ENCODE measurements at places on chromosomes 2 and 18.

DNA sequence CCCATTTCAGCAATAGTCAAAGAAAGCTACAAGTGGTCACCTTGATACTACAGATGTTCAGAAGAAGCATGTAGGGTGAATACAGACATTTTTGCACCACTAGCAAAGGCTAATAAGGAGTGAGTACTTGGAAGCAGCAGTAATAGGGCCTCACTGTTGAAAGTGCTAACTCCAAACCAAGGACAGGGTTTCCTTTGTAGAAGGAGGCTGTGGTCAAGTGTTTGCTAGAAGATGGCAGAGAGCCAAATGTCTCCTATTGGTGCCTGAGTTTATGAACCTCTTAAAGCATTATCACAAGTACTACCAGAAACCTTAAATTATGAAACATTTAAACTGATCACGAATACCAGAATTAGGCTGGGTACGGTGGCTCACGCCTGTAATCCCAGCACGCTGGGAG, 308.1 kb downstream of the ZEB2 start:
- DNase-seq, result peak; percentile 16

DNA sequence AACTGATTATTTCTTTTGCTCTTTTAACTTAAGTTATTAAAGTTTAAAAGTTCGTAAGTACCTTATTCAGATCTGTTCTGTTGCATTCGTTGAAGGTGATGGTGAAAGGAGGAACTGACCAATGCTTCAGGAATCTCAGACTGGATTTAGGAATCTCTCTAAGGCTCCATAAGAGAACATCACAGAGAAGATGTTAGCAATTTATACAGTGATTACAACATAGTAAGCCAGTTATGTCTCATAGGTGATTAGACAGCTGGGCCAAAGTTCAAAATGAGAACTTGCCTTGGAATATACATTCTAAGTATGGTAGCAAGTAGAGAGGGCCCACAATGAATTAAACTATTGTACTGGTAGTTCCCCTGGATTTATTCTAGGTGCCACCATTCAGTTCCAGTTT, 3.2 kb downstream of the MARS2 start:
- DNase-seq, result peak; percentile 86

DNA sequence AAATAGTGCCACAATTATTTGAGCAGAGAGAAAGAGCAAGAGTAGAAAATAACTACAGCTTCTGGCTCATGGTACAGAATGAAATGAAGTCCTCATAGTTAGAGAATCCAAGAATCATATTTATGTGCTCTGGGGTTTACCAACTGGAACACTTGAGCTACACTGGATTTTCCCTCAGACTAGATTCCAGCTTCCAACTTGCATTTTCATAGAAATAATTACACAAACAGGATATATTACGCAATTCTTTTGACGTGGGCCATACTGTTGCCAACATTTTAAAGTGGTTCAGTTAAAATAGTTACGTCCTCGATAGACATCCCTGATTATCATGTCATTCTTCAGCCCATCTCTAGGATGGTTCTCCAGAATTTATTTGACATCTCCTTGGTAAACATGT, 129.2 kb downstream of the ETAA1 start:
- peak; percentile 93 for DNase-seq

DNA sequence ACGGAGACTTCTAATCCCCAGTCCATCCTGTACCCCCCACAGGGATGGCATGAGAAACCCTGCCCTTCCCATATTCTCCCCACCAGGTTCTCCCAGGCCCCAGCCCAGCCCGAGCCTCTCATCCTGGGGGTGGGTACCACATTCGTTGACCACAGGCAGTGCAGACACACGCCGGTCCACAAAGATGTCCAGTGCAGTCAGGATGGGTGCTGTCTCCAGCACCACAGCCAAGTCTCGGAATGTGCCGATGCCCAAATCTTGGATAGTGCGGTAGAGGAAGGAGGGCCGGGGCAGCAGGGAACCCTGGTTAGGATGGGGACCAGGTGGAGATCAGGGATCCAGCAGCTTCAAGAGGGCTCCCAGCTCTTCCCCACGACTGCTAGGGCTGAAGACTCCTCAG, 4.8 kb downstream of the PRKAG3 start:
- no peak for DNase-seq

DNA sequence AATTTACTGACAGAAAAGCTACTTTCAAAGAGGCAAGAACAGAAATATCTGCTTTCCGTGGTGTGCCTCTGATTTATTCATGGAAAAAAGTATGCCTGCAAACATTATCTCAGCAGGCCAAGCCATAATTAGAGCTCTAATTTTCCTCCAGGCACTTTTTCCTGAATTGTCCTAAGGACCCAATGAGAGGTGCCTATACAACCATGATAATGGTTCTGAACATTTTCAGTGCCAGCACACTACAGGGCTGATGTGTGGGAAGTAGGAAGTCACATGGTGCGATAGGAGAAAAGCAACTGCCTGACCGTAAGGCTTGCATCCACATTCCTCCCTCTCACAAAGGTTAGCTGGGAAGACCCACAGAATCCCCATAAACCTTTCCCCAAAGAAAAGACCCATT, 45.9 kb upstream of the EGR4 start:
- DNase-seq, result no peak

- DNase-seq, result peak; percentile 58
Observed at GRCh38 chr2:64770137-64770780, 116.5 kb upstream of the SERTAD2 start.

DNA sequence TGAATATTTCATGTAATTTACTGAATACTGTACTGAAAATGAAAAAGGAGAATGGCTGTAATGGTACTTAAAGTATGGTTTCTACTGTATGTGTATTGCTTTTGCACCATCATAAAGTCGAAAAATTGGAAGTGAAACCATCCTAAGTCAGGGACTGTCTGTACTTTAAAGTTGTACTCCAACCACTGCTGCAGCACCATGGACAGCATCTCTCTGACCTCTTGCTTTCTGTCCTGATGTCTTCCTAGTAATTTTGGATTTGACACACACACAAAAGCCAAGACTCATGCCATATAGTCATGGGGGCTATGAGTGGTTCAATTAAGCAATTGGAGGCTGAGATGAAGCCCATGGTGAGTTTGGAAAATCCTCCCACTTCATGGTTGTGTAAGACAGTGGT, 256.3 kb upstream of the PKDCC start:
- peak; percentile 45 for DNase-seq

DNA sequence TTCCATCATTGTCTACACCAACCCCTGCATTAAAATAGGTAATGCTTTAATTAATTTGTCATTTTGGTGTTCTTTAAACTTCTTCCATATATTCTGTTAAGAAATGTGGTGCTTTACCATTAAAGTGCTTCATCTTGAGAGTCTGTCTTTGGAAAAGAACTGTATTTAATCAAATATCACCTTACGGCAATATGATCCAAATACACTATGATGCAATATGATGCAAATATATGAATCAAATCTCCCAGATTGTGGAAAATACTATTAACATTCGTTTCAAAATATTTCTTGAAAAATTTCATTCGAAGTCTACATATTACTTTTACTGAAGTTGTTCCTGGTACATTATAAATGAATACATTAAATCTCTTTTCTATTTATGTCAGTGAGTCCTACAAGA, 23.0 kb downstream of the VPS4B start:
- no peak for DNase-seq

GRCh38 chr2:76826691-76827090, 695.5 kb downstream of the LRRTM4 start:
- no peak for DNase-seq

GRCh38 chr2:45141883-45142866, 132.9 kb upstream of the SIX2 start:
- DNase-seq, result no peak

GRCh38 chr2:174614261-174614660, 16.7 kb upstream of the WIPF1 start:
- DNase-seq, result peak; percentile 76

GRCh38 chr2:40680547-40680946, 228.7 kb upstream of the SLC8A1 start:
- DNase-seq, result peak; percentile 1

GRCh38 chr2:198371329-198371728, 566.9 kb downstream of the PLCL1 start:
- DNase-seq, result no peak

DNA sequence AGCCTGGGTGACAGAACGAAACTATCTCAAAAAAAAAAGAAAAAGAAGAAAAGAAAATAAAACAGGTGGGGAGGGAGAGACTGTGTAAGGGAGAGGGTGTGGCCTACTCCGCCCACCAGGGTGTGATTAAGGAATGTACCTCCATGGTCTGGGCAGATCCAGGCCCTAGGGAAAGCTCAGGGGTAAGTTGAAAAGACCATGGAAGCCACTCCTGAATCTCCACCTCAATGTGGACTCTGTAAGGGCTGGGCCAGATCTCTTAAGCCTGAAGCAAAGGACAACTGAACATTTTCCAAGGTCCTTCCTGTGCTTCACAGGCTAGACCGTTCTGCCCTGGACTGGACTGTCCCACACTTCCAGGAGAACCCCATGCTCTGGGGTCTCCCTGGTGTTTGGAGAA, 9.7 kb upstream of the ATG16L1 start:
- no peak for DNase-seq

GRCh38 chr2:4947911-4948310, 744.3 kb upstream of the SOX11 start:
- DNase-seq, result no peak

DNA sequence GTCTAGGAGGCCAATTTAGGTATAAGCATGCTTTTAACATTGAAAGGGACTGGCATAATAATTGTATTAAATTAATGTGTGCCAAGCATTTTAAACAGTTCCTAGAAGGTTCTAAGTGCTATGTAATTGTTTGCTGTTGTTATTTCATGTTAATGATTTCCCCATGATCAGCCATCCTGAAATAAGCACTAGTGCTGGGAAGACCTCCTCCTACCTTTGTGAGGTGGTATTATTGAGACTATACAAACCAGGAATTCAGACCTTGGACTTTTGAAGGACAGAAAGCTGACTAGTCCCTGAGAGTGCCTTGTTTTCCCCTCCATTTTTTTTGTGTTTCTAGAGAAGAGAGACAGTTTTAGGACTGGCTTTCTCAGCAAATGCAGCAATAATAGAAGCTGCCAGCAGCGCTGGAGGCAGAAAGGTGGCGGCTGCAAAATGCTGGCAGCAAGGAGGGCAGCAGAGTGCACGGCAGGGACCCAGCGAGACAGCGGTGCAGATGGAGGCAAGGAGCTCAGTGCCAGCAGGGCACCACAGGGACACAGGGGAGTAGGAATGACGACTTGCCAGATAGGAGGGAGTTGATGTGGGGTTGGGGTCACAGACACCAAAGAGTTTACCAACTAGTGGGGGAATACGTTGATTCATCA, 25.3 kb downstream of the NABP1 start:
- DNase-seq, result no peak

DNA sequence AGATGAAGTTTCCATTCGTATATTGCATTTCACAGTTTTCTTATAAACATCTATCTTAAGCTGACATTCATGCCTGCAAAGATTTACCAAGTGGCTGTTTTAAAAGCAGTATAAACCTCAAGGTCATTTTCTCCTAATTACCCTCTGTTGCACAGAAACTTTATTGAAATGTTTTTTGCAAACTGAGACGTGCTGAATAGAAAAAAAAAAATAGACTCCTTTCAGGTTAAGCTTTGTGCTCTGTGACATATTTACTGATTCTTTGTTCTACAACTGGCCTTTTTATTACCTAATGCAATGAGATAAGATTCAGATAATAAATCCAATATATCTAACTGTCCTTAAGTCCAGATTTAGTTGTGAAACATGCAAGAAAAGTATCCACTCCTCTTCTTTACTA, 938.7 kb downstream of the DSC3 start:
- no peak for DNase-seq

DNA sequence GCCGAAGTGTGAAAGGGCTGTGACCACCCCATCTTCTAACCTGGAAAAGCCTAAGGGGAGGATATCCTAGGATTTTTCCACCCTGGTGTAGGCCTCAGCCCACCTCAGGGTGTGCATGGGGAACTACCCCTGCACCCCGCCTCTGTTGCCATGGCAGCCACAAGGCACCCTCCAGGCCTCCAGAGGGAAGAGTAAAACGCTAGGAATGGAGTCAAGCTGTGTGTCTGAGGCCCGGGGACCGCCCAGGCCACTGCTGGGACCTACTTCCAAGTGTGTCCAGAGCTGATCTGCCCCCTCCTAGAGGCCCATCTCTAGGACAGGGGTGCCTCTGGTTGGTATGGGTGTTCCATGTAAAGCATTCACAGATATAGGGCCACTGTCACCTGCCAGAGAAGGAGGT, 86.7 kb downstream of the PLB1 start:
- DNase-seq, result no peak

DNA sequence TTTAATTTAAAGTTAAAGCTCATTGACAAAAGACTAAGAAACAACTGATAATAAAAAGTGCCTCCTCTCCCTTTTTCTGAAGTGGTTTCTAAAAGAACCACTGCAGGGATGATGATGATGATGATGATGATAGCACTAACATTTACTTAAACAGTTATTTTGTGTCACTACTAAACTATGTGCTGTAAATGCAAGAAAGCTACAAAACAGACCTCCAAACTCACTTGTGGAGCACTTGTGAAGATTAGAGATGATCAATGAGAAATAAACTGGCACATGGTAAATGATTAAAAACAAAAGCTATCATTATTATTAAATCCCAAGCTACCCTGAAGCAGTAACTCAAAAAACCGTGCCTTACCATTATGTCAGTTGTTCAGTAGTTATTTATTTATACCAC, 88.7 kb downstream of the SLC8A1 start:
- DNase-seq, result no peak

GRCh38 chr2:41400088-41400665, 647.6 kb upstream of the PKDCC start:
- peak; percentile 4 for DNase-seq

GRCh38 chr2:211103989-211104388, 547.6 kb downstream of the CPS1 start:
- DNase-seq, result no peak

DNA sequence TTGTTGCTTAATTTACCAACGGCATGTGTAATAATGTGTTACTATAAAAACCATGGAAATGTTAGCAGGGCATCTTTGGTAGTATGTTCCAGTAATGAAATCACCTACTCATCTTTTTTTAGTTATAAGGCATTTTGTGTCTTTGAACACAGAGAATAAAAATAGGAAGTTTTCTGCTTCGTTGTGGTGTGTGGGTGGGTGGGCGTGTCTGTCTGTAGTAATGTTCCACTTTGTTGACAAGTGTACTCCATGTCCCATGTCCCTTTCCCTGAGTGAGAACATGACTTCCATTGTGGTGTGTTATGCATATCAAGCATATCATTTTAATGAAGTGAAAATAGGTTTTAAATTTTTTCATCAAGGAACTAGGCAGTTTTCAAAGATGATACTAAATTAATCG, 149.3 kb downstream of the VWC2L start:
- DNase-seq, result no peak

GRCh38 chr2:12915787-12916186, 199.1 kb downstream of the TRIB2 start:
- peak; percentile 41 for DNase-seq

DNA sequence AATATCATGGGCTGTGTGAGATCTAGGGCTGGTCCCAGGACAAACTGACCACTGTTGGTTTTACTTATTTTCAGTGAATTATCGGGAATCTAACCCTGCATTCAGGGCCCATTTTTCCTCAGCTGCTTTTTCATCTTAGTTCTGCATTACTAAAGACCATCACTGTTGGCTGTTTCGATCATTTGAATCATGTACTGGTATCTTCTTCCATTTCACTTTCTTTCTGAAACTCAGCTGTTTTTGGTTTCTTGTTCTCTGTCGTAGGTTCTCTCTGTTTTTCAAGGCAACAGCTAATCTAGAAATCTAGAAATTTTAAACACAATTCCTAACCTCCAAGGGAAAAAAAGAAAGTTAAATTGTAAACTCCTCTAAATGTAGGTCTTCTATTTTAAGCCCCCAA, 159.9 kb upstream of the SESTD1 start:
- DNase-seq, result no peak

GRCh38 chr18:49752095-49752457, 61.3 kb downstream of the ACAA2 start:
- no peak for DNase-seq

Measured in iris pigment epithelial cell (primary cell).